Heart right ventricle (tissue), 16 donors: ENCODE measurements at places on chromosomes 1 and 21.

DNA sequence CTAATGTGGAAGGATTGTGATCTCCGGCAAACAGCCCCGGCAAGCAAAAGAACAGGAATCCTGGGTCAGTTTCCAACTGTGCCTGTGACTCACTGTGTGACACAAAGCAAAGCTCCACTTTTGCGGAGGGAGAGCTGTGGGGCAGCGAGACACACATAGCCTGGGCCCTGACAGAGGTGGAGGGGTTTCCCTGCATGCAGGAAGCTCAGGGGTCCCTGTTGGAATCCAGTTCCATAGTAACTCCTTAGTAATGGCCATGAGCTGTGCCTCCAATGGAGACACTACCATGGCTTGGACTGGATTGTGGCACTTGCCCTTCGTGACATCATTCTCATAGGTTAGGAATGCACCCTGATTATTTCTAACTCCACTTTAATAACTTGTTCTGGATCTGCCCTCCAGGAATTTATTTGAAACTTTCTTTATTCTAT is 47.0 kb upstream of the ATF3 start:
- DNase-seq, result no peak

DNA sequence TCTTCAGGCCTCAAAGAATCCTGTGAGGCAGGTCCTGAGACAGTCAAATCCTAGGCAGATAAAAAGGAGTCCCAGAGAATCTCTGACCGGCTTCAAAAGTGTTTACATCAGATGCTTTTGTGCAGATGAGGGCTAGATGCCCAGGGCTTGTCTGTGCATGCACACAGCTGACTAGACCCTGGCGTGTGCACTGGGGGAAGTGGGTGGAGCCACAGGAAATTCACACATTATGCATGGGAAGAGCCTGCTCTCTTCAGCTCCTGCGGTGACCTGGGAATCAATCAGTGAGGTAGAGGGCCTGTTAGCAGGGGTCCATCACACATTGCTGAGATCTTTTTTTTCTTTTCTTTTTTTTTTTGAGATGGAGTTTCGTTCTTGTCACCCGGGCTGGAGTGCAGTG is 36.6 kb upstream of the NHLH2 start:
- no peak for DNase-seq

- no peak for DNase-seq
These were observed 45.5 kb downstream of the MAN1C1 start for GRCh38 chr1:25662061-25662460.

DNA sequence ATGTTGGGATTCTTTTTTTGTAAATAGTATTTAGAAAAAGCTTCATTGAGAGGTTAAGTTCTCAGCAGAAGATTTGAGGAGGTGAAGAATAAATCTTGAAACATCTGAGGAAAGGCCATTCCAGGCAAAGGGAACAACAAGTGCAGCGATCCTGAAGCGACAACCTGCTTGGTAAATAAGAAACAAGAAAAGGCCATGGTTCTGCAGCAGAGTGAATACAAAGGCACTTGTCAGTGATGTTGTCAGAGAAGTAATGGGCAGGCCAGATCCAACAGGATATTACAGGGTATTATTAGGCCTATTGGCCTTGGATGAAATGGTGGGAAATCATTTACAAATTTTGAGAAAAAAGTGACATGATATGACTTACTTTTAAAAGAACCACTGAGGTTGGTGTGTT is 960.0 kb downstream of the PLA2G4A start:
- no peak for DNase-seq

DNA sequence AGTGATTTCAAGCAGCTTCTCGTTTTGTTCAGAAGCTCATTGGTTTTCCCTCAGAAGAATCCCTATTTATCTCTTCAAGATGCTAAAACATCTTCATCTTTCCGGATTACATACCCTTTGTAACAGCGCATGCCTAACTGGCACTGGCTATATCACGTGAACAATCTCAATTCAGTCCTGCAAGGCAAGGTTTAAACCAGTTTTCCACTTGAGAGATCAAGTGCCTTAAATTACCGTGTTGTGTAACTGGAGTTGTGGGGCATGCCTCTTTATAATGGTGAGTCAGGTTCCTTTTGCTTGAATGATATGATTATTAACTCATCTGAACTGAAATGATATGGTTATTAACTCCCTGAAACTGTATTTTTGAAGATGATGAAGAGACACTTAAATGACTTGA is 11.0 kb upstream of the ZFP69B start:
- DNase-seq, result no peak
